ENCODE measurements at places on chromosomes 5 and 9.

DNA sequence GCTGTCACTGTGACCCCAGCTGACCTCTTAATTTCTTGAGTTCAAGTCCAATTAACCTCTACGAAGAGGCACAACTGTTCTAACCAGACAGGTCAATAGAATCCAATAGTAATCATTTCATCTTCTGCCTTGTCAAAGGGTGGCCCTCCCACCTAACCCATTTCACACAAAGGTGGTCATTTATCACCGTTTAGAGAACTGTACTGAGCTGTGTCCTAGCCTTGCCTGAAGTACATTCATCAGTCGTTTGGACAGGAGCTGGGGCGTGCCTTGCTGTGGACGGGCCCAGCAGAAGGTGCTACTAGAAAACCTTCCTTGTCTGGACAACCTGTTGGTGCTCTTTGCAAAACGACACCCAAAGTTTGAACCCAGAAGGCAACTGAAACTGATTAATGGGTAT lies 605.4 kb downstream of the ISL1 start:
- no peak for DNase-seq

- DNase-seq, result no peak
These were observed 19.5 kb upstream of the RAB14 start for GRCh38 chr9:121220996-121221663.

DNA sequence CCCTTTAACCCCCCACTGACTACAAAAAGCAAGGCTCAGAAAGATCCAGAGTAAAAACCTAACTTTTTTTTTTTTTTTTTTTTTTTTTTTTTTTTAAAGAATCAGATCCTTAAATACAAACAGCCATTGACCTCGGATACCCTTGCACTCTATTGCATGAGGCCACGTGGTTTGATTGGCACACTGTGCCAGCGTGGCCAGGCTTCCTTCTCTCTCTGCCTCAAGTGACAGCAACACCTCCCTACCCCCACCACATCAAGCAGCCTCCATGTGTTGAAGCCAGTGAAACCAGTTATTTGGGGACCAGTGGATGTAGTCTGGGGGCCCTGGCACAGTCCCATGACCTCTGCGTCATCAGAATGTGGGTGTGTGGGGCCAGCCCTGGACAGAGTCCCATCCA lies 71.4 kb downstream of the OTULIN start:
- no peak for DNase-seq

DNA sequence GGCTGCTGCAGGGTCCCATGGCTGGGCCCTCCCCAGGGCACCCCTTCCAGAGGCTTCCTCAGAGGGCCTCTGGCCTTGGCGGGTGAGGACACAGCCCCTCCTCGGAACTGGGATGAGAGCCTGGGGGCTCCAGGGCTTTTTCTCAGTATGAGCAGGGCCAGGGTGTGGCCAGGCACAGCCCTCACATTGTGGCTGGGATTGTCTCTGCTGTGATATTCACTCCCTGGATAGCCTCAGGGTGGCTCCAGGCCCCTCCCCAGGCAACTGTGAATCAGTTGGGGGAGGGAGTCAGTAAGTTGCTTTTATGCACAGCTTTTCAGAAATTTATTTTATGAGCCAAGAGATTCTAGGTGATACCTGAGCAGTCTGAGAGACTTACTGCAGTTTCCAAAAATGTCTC lies 135.7 kb downstream of the CACNA1B start:
- no peak for DNase-seq

DNA sequence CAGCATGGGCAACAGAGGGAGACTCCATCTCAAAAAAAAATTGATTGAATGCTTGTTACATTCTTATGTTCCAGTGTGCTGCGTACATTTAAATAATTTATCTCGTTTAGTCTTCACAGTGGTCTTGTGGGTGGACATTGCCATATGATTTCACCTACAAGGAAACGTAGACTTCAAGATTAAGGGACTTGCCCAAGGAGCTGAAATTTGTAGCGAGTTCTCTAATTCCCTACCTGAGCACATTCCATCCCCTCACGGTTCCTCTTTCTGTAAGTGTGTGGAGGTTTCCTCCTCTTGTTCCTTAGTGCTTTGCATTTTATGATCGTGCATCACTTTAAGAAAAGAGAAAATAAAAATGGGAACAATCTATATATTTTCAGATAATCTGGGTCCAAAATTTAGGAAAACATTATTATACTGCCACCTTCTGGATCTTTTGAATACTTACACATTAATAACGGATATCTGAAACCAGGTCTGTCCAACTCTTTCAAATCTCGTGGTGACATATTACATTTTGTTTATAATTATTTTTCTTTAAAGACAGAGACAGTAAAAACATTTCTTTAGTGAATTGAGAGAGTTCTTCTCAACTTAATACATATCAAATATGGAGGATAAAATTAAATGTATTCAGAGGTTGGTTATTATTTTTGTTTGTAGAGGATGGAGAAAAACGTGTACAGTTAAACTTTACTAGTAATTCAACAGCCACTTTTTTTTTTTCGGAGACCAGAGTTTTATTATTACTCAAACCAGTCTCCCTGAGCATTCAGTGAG lies 29.9 kb upstream of the C7 start:
- peak; percentile 52 for DNase-seq

DNA sequence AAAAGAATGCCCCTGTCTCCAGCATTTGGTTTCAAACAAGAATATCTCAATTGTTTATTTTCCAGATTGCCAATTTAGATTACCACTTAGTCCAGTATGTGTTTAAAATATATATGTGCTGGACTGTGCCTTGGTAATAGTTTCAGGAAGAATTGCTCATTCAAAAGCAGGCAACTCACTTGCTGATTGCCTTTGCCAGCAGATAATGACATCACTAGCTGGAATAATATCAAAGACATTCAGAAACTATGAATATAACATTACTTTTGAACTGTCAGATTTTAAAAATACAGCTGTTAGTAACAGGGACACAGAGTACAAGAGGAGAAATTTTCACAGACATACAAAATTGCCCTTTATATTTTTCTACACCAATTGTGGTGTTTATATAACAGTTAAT lies 96.0 kb upstream of the ITGA2 start:
- DNase-seq, result peak; percentile 83

DNA sequence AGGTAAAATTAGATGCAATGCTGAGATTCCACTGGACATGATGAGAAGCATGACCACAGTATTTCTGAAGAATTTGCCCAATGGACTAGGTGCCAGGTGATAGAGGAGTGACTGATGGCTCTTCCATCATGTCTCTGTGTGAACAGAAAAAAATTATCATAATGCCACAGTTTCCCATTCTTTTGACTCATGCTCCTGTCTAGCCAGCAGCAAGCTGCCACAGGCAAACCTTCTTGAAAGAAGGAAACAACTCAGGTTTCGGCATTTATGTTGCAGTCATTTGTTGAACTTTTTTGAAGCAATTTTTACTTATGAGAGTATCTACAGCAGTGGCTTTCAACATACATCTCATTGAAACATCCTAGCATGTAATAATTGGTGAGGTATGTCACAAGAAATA lies 284.8 kb upstream of the CD180 start:
- DNase-seq, result no peak

DNA sequence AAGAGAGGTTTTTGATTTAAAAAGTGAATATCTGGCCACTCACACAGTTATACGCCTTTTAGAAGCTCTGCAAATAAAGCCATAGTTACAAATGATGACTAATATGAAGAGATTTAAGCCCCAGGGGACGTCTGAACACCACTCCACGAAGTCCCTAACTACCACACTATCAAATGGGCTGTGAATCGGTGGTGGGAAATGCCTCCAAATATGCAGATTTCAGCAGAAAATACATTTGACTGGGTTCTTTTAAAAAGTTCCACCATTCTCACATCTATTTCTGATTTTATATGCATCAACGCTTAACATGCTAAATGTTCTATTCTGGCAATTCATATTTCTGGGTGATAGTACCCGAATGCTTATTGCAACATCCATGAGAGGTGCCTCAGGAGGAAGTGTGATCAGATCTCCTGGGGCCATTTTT lies 22.5 kb downstream of the TICAM2 start:
- no peak for DNase-seq

- no peak for DNase-seq
These were observed 333.3 kb downstream of the SEMA5A start for GRCh38 chr5:9212605-9213004.

DNA sequence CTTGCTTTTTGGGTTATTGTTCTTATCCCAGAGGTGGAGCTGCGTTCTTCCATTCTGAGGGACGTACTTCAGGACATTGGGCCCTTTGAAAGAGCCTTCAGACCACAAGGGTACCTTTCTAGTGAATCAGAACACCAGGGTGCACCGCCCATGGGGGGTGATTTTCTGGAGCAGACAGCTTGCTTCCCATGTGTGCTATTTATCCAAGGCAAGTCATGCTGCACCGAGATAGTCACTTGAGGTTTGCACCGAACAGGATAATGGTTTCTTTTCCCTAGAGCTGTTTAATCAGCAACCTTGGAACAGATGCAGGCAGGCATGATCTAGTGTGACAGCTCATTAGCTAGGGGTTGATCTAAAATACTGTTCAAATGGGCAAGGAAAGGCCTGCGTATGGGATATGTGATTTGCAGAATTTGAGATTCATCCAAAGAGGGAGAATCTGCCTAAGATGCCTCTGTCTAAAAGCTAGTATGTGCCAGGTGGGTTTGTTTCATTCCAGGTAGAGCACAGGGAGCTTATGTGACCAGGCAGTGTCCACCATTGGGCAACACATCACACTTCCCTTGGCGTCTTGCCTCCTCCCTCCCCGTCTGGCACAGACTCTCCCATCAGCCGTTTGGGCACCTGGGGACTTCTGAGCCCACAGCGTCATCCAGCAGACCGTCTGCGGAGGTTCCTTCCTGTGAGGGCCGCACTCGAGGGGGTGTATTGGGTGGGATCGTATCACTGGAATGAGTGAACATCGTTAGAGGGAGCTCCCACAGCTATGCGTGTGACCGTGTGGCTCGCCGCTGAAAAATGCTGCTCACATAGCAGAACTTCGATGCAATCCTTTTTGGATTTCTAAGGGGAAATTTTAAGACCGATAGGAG lies 23.0 kb downstream of the ABL1 start:
- DNase-seq, result peak; percentile 46

DNA sequence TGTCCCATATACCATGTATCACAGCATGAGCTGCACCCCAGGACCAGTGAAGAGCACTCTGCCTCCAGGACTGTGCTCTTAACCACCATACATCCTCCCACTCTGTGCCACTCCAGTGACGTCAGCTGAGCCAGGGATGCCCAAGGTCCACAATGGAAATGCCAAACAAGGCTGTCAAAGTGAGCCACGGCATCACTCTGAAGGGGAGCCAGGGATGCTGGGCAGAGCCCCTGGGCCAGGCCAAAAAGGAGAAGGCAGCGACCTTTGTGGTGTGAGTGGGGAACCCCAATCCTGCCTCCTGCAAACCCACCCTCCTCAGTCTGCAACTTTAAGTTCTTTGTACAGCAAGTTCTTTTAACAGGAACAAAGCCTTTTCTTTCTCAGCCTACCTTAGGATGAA lies 242.7 kb downstream of the SYK start:
- DNase-seq, result no peak

DNA sequence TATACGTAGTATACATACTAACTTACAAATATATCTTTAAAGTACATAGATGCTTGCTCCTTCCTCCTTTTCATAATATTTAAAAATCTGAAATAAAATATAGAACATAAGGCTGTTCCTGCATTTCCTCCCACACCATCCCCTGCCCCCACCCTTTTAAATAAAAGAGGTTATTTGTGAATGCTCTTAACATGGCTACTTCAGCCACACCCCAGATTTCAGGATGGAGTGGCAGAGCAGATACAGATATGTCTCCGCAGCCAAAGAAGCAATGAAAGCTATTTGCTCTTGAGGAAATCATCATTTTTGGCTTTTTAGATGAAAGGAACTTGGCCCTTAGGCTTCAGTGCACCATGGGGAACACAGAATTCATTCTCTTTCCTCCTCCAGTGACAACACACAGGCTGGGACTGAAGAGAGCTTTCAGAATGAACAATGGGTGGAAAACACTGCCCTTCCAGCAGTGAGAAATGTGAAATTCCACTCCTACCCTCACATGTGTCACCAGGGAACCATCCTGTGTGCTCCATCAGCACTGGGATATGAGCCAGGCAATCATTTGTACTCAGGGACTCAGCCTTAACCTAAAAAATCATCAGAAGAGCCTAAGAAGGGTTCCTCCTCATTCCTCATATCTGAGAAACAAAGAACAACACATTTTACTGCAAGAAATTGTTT lies 134.3 kb downstream of the PPP2R2B start:
- DNase-seq, result no peak

DNA sequence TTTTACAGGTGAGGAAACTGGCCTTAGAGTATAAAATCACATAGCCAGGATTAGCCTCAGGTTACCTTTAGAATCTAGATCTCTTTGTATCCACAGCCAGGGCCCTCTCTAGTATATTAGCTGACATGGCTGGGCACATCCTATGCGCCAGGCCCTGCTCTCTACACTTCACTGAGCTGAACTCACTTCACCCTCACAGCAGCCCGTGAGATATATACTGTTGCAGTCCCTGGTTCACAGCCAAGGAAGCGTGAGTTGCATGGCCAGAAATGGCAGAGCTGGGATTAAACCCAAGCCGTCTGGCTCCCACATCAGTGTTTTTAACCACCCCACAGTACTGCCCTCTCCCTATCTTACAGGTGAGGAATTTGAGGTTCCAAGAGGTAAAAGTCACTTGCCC lies 58.4 kb downstream of the DAB2IP start:
- DNase-seq, result no peak

DNA sequence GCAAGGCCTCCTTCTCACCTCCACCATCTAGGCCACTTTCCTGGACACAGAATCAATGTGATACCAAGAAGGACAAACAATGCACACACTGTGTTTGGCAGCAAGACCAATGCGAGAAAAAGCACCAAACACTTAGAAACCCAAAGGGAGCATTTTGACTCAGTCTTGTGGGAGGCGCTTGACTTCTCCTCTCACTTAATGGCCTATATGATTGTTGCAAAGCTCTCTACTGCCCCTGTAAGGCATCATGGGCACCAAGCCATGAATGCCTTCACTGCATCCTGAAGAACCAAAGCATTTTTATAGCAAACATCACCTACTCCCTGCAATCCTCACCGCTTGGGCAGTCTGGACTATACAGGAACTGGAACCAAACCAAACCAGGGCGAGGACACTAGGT lies 57.5 kb downstream of the CDH6 start:
- no peak for DNase-seq

GRCh38 chr5:137753691-137754187 lies 424 bp downstream of the HNRNPA0 start:
- no peak for DNase-seq

- DNase-seq, result peak; percentile 66
These were observed 368 bp upstream of the CCDC180 start for GRCh38 chr9:97307091-97307490.

All from endothelial cell of umbilical vein (primary cell).